ENCODE measurements at places on chromosomes 1 and 21.

DNA sequence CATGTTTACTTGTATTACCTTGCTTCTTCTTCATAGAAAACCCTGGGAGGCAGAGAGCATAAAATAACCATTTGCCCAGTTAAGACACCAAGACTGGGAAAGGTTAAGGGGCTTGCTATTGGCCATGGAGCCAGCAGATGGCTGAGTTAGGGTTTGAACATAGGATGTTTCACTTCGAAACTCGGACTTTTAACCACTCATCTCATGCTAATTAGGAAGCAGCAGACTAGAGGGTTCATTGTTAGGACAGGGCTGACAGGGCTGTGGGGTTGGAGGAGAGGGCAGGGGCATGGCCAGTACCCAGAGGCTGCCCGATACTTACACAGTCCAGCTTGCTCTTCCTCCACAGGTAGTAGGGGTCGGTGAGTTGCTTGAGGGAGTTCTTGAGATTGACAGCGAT, 17.0 kb downstream of the SLC26A9 start:
- no peak overlapping the region for H3K27ac ChIP-seq
- H3K36me3 ChIP-seq, result no peaks in the 10 kb centered on the region
- DNase-seq, result peak; percentile 10
- H3K27me3 ChIP-seq, result no peaks in the 10 kb centered on the region
- H3K4me3 ChIP-seq, result no peak overlapping the region
- peaks cover 2% of the 10 kb centered on the region for H3K4me1 ChIP-seq

- H3K4me1 ChIP-seq, result peaks cover 11% of the 10 kb centered on the region
- peaks cover 3% of the 10 kb centered on the region for H3K36me3 ChIP-seq
- no peak for DNase-seq
- peaks cover 4% of the 10 kb centered on the region for H3K27me3 ChIP-seq
- no peak overlapping the region for H3K4me3 ChIP-seq
These were observed 30.8 kb upstream of the TRAPPC10 start for GRCh38 chr21:43981151-43981870.

DNA sequence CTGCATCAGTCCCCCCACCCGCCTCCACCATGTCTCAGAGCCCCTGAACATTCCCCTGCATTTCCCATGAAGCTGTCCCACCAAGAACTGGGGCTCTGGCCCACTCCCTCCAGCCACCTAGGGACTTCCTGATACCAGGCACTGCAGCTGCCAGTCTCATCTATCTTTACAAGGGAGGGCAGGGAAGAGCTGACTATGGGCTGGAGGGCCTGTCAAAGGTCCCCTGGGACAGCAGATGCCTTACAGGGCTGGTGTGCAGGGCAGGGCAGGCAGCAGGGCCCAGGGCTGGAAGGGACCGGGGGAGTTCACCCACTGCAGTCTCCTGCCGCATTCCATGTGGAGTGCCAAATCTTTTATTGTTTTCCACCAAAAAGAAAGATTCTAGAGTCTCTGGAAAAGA, 17.6 kb downstream of the SHISA4 start:
- H3K36me3 ChIP-seq, result no peaks in the 10 kb centered on the region
- no peak overlapping the region for H3K27ac ChIP-seq
- peaks cover 11% of the 10 kb centered on the region for H3K4me1 ChIP-seq
- DNase-seq, result no peak
- H3K4me3 ChIP-seq, result no peak overlapping the region
- peaks cover 18% of the 10 kb centered on the region for H3K27me3 ChIP-seq

- H3K4me3 ChIP-seq, result no peak overlapping the region
- H3K27me3 ChIP-seq, result no peaks in the 10 kb centered on the region
- DNase-seq, result no peak
- peaks cover 12% of the 10 kb centered on the region for H3K36me3 ChIP-seq
- H3K27ac ChIP-seq, result no peak overlapping the region
- H3K4me1 ChIP-seq, result peaks cover 5% of the 10 kb centered on the region
These were observed 26.2 kb downstream of the HYI start for GRCh38 chr1:43427524-43427923.

DNA sequence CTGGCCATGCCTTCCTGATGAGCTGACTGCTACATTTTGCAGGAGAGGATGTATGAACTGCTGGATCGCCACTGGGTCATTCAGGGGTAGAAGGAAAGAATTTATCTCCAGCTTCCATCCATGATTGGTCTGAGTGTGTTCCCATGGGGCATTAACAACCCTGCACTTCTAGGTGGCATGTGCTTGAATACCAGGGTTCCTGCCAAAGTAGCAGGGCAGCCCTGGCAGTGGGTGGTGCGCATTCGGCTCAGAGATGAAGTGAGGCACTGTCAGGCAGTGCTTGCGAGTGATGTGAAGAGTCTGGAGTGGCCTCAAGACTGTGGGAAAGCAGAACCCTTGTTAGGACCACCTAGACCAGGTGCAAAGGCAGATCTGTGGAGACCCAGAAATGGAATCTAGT, 294.9 kb downstream of the ASTN1 start:
- H3K4me1 ChIP-seq, result no peaks in the 10 kb centered on the region
- H3K27ac ChIP-seq, result no peak overlapping the region
- H3K36me3 ChIP-seq, result no peaks in the 10 kb centered on the region

DNA sequence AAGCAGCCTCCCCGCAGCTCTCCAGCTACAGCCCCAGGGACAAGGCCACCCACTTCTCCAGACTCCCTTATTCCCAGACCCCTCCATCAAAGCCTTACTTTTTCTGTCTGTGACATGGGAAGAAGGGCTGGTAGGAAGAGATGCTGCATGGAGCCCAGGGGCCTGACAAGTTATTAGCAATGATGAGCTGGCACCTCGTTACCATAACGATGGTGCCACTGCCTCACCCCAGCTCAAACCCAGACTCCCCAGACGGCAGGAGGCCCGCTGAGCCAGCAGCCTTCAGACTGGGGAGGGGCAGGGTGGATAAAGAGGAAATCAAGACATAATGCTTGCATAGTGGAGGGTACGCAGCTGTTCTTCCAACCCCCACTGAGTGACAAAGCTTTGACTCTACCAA, 3.3 kb downstream of the DLGAP3 start:
- no peak overlapping the region for H3K27ac ChIP-seq
- peaks cover 62% of the 10 kb centered on the region for H3K27me3 ChIP-seq
- no peak overlapping the region for H3K4me3 ChIP-seq
- no peak for DNase-seq
- peaks cover 4% of the 10 kb centered on the region for H3K4me1 ChIP-seq
- H3K36me3 ChIP-seq, result no peaks in the 10 kb centered on the region

DNA sequence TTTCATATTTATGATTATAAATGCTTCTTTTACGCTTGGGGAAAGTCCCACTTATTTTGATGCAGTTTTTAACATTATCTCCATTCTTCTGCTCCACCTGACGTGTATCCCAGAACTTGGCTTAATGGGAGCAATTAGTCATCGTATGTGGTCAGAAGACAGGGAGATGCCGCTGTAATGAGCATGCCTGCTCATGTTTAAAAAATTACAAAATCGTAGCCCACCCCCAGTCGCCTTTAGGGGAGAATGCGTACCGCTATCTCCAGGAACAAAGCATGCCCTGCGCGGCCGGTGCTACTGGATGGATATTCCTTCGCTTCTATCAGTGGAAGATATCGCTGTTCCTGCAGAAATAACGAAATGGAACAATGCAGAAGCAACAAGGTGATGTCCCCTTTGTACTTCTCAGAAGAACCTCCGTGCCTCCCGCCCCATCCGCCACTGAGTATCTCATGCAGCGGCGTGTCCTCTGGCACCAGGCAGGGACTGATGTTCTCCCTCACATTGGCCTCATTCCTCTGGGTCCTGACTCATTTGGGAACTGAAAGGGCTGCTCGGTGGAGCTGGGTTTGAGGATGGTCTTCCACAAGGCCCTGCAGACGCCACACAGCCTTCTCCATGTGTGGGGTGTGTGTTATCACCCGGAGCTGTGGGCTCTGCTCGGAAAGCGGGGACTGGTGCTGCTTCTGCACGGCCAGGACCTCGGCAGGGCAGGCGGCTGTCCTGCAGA, 116.3 kb upstream of the COL6A1 start:
- no peak overlapping the region for H3K27ac ChIP-seq
- no peaks in the 10 kb centered on the region for H3K36me3 ChIP-seq
- H3K4me1 ChIP-seq, result no peaks in the 10 kb centered on the region
- H3K27me3 ChIP-seq, result peaks cover 4% of the 10 kb centered on the region

GRCh38 chr1:171811672-171812071, 29.6 kb upstream of the DNM3 start:
- no peaks in the 10 kb centered on the region for H3K36me3 ChIP-seq
- H3K27me3 ChIP-seq, result peaks cover 2% of the 10 kb centered on the region
- no peak overlapping the region for H3K27ac ChIP-seq
- H3K4me3 ChIP-seq, result no peak overlapping the region

DNA sequence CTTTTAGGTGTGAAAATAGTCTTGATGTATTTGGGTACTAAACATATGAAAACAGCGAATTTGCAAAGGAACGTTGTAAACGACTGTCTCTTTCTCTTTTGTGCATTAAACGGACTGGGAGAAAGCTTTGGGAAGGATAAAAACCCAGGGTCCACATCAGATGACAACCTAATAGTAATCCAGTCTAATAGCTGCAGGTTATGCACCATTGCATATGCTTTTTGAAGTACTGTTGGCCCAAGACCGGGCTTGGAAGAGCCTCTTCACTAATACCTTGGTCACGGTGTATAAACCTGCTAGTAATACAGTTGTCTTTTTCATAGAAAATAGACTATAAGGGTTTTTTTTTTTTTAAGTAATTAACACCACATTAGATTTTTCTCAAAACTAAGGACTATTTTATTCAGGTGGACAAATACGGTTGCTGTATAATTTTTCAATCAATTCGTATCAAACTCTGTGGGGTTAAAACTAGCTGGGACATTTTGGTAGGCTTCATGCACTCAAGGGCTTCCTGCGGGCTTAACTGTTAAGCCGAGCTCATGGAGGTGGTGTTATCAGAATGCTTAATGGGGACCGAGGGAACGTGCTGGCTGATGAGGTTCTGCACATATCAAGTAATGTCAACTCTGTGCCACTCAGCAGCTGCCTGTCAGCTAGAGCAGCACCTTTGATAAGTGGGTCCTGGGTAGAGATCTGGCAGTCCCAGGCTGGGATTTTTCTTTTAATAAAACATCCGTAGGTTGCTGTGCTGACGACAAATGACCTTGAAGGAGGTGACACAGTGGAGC, 2.1 kb downstream of the RYR2 start:
- peaks cover 49% of the 10 kb centered on the region for H3K27me3 ChIP-seq
- H3K4me3 ChIP-seq, result no peak overlapping the region

DNA sequence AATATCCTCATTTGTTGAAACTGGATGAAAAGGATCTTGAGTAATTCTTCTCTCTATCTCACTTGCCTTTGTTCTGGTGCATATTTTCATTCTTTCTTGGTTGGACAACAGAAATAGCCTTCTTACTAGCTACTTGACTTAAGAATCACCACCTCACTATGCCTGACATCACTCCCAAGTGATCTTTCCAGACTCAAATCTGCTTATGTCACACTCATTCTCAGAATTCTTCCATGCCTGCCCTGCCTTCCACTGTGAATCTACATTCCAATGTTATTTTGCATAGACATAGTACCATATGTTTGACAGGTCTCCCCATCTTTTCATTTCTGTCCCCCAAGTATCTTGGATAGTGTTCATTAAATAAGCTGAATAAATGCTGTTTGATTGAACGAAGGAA, 78.5 kb upstream of the DPYD start:
- no peak for DNase-seq
- no peaks in the 10 kb centered on the region for H3K36me3 ChIP-seq
- no peak overlapping the region for H3K4me3 ChIP-seq
- no peaks in the 10 kb centered on the region for H3K27me3 ChIP-seq

DNA sequence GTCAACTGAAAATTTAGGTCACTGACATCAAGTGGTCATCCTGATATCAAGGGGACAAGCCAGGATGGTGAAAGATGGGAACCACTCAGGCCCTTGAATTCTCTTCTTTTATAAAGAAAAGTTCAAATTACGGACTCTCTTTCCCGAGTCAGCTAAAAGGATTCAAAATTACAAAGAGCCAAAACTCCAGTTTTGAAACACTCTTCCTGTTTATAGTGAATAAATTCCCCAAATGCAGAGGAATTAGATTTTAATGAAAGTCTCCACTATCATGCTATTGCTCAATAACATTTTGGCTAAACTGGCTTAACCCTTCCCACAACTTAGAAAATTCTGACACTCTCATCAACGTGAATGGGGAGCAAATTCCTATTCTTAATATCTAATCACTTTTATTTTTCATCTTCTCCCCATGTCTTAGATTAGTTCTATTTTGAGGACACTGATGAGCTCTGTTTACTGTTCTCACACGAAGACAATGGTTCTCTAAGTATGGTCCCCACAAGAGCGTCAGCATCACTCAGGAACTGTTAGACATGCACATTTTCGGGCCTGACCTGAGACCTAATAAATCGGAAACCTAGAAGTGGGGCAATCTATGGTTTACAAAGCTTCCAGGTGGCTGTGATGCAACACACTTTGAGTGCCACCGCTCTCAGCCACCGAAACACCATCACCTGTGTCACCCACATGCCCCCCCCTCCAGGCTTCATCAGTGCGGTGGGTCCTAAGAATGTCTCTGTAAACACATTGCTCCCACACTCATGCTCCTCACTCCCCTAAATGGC, 64.4 kb upstream of the TIAM1 start:
- H3K27me3 ChIP-seq, result no peaks in the 10 kb centered on the region
- H3K36me3 ChIP-seq, result peaks cover 4% of the 10 kb centered on the region
- peaks cover 8% of the 10 kb centered on the region for H3K4me1 ChIP-seq
- no peak for DNase-seq
- no peak overlapping the region for H3K4me3 ChIP-seq

- H3K4me1 ChIP-seq, result peaks cover 49% of the 10 kb centered on the region
- no peaks in the 10 kb centered on the region for H3K27me3 ChIP-seq
- peak overlapping the region; percentile 95 for H3K27ac ChIP-seq
These were observed 62.1 kb downstream of the SKI start for GRCh38 chr1:2290171-2290578.

DNA sequence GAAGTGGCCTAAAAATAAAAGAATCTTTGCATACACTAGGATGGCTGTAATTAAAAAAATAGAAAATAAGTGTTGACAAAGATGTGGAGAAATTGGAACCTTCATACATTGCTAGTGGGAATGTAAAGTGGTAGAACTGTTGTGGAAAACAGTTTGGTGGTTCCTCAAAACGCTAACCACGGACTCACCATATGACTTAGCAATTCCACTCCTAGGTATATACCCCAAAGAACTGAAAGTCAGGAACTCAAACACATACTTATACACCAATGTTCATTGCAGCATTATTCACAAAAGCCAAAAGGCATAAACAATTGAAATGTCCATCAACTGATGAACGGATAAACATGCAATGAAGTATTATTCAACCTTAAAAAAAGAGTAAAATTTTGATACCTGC, 10.8 kb upstream of the HMGCL start:
- H3K4me3 ChIP-seq, result no peak overlapping the region
- H3K4me1 ChIP-seq, result peaks cover 9% of the 10 kb centered on the region
- no peak overlapping the region for H3K27ac ChIP-seq
- no peak for DNase-seq

DNA sequence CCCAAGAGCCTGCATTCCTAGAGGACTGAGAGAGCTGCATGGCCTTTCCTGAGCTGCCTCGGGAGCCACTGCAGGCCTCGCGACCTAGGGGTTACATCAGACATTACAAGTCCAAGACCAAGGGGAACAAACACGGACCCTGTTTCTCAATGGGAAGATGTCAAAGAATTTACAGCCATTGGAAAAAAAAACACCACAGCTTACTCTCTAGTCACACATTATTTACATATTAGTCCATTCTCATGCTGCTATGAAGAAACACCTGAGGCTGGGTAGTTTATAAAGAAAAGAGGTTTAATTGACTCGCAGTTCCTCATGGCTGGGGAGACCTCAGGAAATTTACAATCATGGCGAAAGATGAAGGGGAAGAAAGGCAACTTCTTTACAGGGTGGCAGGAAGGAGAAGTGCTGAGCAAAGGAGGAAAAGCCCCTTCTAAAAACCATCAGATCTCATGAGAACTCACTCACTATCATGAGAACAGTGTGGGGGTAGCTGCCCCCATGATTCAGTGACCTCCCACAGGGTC, 8.4 kb upstream of the PRMT2 start:
- peaks cover 38% of the 10 kb centered on the region for H3K4me1 ChIP-seq
- DNase-seq, result no peak
- H3K36me3 ChIP-seq, result peaks cover 1% of the 10 kb centered on the region
- no peak overlapping the region for H3K4me3 ChIP-seq
- H3K27me3 ChIP-seq, result no peaks in the 10 kb centered on the region

All from activated naive CD8-positive, alpha-beta T cell treated with anti-CD3 and anti-CD28 coated beads, Interleukin-2, amount 10 ng/mL, durations not matched to agents 7 days and 5 days (primary cell).